ENCODE measurements at places on chromosomes 6 and 20.

DNA sequence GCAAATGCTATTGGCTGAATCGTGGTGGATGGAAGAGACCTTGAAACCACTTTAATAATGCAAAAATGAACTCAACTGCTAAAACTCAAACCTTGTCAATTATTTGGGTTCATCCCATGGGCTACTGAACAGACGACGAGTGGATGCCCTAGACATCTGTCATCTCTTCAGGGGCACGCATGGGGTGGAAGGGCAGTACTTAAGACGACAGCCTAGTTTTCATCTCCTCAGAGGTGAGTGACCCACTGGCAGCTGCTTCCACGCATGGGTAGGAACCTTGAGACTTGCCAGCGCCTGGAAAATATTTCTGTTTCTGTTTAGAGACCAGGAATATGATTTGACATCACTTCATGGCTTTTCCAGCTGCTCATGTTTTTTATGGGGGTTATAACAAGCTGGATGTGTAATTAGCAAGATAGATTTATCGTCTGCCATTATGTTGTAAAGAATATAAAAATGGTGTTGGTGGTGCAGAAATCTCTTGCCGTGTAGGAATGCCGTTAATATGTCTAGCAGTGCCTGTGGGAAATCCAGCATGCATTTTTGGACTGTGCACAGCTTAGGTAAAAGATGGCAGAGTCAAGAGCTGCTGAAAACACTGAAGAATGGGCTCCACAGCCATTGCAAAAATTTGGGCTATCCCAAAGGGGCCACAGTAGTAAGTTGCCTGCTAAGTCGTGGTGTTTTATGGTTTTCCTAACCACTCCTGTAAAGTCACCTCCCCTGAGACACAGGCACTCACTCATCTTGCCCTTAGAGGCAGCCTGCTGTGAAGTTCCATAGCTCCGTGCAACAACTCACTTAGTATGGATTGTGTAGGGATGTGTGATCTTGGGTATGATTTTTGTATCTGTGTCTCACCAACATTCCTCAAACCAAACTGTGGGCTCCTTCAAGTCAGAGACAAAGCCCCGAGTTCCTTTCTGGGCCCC lies 203.3 kb downstream of the EYA2 start:
- DNase-seq = no peak

DNA sequence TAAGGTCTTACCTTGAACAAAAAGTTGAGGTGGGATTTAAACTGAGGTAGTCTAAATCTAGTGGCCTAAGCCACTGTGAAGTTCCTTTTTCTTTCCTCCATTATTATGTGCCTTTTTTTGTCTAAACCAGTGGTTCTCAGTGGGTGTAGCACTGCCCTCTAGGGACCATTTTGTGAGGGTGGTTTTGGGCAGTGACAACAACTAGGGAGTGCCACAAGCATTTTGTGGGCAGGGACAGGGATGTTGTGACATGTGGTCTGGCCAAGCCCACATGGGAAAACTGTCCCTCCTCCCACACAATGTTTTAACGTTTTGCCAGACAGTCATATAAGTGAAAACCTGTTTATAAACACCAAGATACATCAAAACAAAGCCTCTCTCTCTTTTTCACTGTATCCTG lies 899.4 kb upstream of the FLRT3 start:
- no peak for DNase-seq

- DNase-seq = no peak
Measured at GRCh38 chr20:8304124-8304816, 172.2 kb downstream of the PLCB1 start.

GRCh38 chr6:36125575-36125974 lies 4.7 kb upstream of the MAPK13 start:
- DNase-seq = no peak

DNA sequence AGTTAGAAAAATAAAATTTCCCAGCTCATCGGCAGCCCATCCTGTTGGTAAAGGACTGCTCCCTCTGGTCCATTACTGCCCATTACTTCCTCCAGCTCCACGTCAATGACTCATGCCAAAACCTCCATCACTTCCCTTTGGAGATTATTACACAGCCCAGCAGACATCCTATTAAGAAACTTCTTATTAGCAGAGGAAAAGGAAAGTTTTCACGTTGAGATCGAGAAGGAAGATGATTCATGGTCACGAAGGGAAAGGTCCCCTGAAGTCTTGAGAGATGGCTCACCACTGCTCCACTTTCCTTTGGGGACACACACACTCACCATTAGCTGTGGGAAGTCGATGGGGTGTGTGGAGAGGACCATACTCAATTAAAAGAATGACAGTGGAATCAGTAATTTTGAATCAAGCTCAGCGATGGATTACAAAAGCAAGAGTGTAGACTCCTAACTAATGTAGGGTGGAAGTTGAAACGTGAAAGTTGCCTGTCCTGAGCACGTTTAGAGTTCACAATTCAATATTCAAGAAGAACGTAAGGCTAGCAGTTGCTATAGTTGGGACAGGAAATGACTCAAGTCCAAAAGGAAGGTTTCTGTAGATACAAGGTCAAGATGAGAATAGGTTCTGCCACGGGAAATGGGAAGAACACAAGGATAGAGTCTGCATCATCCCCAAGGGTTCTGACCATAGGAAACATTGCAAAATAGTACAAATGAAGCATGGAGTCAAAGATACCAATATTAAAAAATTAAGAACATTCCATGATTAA lies 21.6 kb downstream of the SASH1 start:
- DNase-seq = no peak

DNA sequence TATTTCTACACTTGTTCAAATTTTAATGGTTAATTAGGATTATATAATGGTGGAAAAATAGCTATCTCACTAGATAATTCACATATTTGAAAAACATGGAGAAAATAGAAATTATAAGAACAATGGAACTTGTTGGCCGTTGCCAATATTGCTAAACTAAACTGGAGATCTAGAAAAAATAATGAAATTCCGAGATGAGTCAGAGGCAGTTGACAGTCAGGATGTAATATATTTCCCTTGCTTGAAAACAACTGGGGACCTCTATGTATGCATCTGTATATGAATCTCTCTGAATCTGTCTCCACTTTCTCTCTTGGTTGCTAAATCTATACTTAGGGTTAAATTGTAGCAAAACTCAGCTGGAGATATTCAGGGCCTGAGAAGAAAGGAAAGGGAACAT lies 1108.2 kb upstream of the GJE1 start:
- no peak for DNase-seq
